ENCODE measurements at places on chromosomes 1 and 21. TPM values are rescaled to one million over a fixed set of nuclear protein-coding genes. Genes with fewer than 3 reads are reported as not detected.
A peak's percentile ranks its signal among the peaks of the same experiment; 100 is the strongest.

BSND gene
- not detected for total RNA-seq

GRCh38 chr1:207070811-207071210 lies 17.7 kb downstream of the PFKFB2 start:
- H3K27ac ChIP-seq, result no peak overlapping the region
- no peaks in the 10 kb centered on the region for H3K27me3 ChIP-seq
- no peaks in the 10 kb centered on the region for H3K4me1 ChIP-seq
- no peak for DNase-seq

DNA sequence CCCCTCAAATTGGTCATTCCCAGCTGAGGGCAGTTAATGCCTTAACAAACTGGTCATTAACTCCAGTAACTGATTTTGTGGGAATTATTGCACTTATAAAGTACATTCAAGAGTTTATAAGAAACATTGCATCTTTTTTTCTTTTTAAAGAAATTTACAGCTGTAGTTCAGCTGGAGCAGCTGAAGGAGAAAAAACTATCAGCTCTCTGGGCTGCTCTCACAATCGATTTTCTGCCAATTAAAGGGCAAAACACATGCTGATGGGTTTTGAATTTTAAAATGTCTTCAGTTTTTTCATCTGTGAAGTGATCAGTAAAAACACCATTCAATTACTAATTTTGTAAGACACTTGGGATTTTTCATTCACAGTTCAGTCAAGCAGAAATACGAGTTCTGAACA lies 74.7 kb downstream of the KIFAP3 start:
- no peaks in the 10 kb centered on the region for H3K27me3 ChIP-seq
- DNase-seq, result no peak
- H3K27ac ChIP-seq, result no peak overlapping the region
- H3K36me3 ChIP-seq, result no peaks in the 10 kb centered on the region
- H3K4me3 ChIP-seq, result no peak overlapping the region
- H3K4me1 ChIP-seq, result no peaks in the 10 kb centered on the region

HSD3B1 gene
- not detected for total RNA-seq

DNA sequence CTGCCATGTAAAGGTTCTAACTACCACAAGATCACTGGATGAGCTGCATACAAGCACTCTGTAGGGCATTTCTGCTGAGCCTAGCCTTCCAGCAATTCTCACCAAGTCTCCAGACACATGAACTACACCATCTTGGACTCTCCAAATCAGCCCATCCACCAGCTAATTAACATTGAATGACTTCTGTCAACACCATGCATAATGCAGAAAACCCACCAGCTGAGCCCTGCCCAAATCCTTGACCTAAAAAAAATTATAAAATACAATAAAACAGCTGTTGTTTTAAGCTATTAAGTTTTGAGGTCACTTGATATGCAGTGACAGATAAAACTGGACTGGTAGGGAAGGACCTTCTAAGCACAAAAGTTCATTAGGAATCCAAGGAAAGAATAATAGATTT lies 44.3 kb upstream of the ATP1B1 start:
- H3K4me3 ChIP-seq, result no peak overlapping the region
- no peaks in the 10 kb centered on the region for H3K36me3 ChIP-seq
- no peaks in the 10 kb centered on the region for H3K4me1 ChIP-seq

- no peak overlapping the region for H3K4me3 ChIP-seq
- H3K27me3 ChIP-seq, result no peaks in the 10 kb centered on the region
- no peaks in the 10 kb centered on the region for H3K36me3 ChIP-seq
Observed at GRCh38 chr1:4963251-4963650, 308.8 kb downstream of the AJAP1 start.

ERVH48-1 gene
- total RNA-seq, result not detected

- H3K4me1 ChIP-seq, result no peaks in the 10 kb centered on the region
- no peak overlapping the region for H3K4me3 ChIP-seq
- H3K27ac ChIP-seq, result no peak overlapping the region
- H3K27me3 ChIP-seq, result no peaks in the 10 kb centered on the region
Observed at GRCh38 chr1:74334147-74334546, 99.0 kb downstream of the TNNI3K start.

DNA sequence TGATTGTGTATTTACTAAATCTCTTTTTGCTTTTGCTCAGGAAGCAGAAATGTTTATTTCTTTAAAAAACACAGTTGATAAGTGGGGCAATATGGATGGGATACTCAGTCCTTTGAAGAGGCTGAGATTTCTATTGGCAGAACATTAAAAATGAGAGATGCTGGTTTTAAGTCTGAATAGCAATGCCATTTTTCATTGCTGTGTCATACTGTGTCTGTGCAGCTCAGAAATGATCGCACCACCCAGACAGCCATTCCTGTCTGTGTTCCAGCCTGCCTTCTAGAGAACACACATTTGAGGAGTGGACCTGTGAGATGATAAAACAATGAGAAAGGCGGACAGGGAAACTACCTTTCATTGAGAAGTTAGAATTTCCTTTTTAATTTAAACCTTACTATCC lies 231.2 kb upstream of the USP24 start:
- H3K36me3 ChIP-seq, result no peaks in the 10 kb centered on the region
- no peak overlapping the region for H3K4me3 ChIP-seq
- H3K4me1 ChIP-seq, result peaks cover 40% of the 10 kb centered on the region
- DNase-seq, result peak; percentile 36
- no peak overlapping the region for H3K27ac ChIP-seq
- no peaks in the 10 kb centered on the region for H3K27me3 ChIP-seq

GRCh38 chr1:28494737-28495136 lies 11.1 kb upstream of the RCC1 start:
- H3K27ac ChIP-seq, result no peak overlapping the region
- DNase-seq, result no peak
- H3K36me3 ChIP-seq, result peaks cover 60% of the 10 kb centered on the region
- no peak overlapping the region for H3K4me3 ChIP-seq
- H3K27me3 ChIP-seq, result no peaks in the 10 kb centered on the region

S100A9 gene
- not detected for total RNA-seq

KCNJ10 gene
- total RNA-seq, result not detected

DNA sequence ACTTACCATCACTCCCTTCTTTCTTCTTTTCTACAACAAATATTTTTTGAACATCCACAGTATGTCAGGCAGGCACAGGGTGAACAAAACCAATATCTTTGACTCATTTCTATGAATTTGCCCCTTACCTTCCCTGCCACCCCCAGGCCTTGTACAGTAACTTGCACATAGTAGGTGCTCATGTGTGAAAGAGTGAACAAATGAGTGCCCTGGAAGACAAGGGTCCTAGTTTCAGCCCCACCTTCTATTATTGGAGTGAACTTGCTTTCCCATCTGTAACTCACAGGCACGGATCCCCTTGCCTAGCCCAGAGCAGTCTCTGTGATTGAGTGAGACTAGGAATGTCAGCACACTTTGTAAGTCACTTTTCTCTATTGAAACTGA lies 12.8 kb downstream of the ZDHHC18 start:
- no peaks in the 10 kb centered on the region for H3K4me1 ChIP-seq
- H3K4me3 ChIP-seq, result no peak overlapping the region
- peaks cover 43% of the 10 kb centered on the region for H3K36me3 ChIP-seq
- H3K27ac ChIP-seq, result no peak overlapping the region
- no peak for DNase-seq

DNA sequence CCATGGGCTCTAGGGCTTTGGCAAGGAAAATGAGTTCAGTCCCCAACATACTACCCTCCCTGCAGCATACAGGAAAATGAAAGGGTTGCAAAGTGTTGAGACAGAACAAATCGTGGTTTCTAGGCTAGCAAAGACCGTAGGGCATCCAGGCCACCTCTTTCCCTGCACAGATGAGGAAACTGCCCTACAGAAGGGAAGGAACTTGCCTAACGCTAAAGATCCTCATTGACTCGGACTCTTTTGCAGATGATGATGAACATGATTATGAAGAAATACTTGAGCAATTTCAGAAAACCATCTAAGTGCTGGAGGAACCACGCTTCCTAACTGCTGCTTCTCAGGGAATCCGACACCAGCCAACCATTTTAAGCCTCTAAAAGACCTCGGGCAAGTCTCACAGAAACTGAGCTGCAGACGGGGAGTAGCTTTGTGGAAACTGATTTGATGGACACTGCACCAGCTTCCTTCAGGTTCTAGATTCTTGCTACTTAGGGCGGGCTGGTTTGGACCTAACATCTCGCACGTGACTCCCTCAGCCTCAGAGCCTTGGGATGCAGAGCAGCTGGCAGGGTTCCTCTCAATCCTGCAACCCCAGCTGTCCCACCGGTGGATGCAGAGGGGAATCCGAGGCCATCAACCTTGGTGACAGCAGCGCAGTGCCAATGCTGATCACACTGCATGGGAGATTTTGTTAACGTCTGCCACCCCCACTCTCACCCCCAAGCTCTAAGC lies 13.4 kb downstream of the THEMIS2 start:
- no peak overlapping the region for H3K4me3 ChIP-seq
- no peaks in the 10 kb centered on the region for H3K27me3 ChIP-seq

SHE gene
- not detected for total RNA-seq

DNA sequence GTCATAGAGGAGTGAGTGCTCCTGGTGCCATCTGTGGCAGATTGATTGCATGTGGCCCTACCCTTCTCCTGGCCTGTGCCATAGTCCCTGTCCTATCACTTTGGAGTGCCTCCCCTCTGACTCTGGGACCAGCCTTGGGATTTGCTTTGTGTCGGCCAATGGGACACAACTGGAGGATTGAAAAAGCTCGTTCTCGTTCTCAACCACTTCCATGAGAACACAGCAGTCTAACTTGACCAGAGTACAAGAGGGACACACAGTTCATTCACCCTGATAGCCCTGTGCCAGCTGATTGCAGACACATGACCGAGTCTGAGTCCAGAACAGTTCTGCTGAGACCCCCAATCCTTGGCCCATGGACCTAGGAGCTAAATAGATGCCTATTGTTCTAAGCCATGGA lies 47.8 kb downstream of the C1orf198 start:
- peaks cover 12% of the 10 kb centered on the region for H3K4me1 ChIP-seq
- H3K36me3 ChIP-seq, result no peaks in the 10 kb centered on the region
- no peak overlapping the region for H3K4me3 ChIP-seq
- no peak for DNase-seq
- H3K27ac ChIP-seq, result no peak overlapping the region

GUCA2A gene
- total RNA-seq, result not detected

- H3K36me3 ChIP-seq, result peaks cover 8% of the 10 kb centered on the region
- no peak overlapping the region for H3K4me3 ChIP-seq
- H3K4me1 ChIP-seq, result peaks cover 3% of the 10 kb centered on the region
- H3K27ac ChIP-seq, result no peak overlapping the region
- no peak for DNase-seq
- no peaks in the 10 kb centered on the region for H3K27me3 ChIP-seq
Observed at GRCh38 chr1:218444588-218444987, 99.5 kb downstream of the TGFB2 start.

DNA sequence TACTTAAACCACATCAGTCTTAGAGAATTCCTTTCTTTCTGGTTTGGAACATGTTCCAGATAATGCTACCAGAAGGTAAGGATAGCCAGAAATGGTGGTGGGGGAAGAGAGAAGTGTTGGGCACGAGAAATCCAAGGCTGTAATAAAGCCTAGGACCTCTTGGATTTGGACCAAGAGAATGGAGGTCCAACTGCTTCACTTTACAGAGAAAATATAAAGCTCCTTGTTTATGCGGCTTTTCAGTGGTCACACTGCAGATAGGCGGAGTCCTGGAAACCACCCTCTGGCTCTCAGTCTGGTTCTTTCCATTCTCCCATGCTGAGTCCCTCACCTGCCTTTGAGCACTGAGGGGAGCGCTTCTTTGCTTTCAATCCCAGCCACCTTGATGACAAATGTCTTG lies 87.8 kb downstream of the ADCY10 start:
- no peak overlapping the region for H3K27ac ChIP-seq
- H3K4me3 ChIP-seq, result no peak overlapping the region
- peaks cover 17% of the 10 kb centered on the region for H3K4me1 ChIP-seq
- no peak for DNase-seq
- H3K36me3 ChIP-seq, result no peaks in the 10 kb centered on the region

GRCh38 chr1:147545133-147545532 lies 3.8 kb downstream of the BCL9 start:
- H3K4me3 ChIP-seq, result no peak overlapping the region
- H3K4me1 ChIP-seq, result peaks cover 29% of the 10 kb centered on the region
- H3K27me3 ChIP-seq, result 0 out of 2 replicates have a peak, but pooled peaks cover 4% of the 10 kb centered on the region
- no peak overlapping the region for H3K27ac ChIP-seq
- DNase-seq, result no peak

DNA sequence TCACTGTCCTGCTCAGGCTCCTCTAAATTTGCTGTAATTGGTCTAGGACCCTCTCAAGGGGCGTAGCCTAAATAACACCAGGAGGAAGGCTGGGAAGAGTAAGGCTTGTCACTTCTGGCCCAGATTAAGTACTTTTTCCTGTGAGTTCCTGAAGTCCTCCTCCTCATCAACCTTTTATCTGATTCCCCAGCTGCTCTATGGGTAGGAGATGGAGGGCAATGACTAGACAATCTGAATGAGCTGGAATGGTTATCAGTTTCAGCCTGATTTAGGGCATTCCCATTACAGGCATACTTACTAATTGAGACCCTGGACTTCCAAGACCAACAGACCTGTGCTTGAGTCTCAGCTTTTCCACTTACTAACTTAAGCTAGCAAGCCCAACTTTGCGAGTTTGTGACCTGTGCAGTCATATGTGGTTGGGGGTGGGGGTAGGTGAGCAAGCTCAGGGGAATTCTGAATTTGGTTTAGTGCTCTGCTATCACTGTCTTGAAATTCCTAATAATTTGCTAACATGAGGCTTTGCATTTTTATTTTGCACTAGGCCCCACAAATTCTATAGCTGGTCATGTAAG lies 18.0 kb upstream of the FGGY start:
- DNase-seq, result no peak
- H3K36me3 ChIP-seq, result no peaks in the 10 kb centered on the region
- H3K4me1 ChIP-seq, result no peaks in the 10 kb centered on the region
- H3K27me3 ChIP-seq, result no peaks in the 10 kb centered on the region
- no peak overlapping the region for H3K27ac ChIP-seq
- H3K4me3 ChIP-seq, result no peak overlapping the region

DNA sequence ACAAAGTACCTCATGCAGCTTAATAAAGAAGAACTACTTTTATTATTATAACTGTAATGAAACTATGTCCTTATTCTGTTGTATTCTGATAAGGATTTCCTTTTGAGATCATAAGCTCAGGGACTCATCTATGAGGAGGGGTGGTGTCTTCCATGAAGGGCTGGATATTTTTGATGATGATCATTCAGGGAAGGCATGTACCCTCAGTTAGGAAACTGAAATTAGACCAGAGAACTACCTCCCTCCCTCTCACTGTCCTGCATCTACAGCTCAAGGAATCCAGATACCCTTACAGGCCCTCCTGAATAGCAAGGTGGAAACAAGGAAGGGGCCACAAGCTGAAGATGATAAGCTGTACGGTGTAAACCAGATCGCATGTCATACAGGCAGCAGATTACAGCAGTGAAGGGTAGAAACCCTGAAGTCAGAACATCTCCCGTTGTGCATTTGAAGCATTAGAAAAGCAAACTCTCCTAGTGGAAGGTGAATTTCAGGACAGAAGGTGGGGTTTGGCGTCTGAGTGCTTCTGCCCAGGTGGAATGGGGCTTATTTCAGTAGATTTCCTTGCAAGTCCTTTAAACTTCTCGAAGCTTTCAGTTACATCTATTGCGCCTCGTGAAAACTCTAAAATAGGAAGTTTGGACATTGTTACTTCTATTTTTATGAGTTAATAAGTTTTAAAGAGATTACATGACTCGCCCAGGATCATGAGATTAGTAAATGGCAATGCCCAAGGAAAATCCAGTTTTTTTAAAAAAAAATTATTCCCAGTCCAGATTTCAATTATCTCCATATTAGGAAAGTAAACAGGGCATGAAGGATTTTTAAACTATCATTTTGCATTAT lies 101.1 kb upstream of the HNRNPU start:
- peaks cover 49% of the 10 kb centered on the region for H3K4me1 ChIP-seq
- no peak overlapping the region for H3K4me3 ChIP-seq
- DNase-seq, result no peak
- no peaks in the 10 kb centered on the region for H3K27me3 ChIP-seq

PCAT6 gene
- not detected for total RNA-seq

HSPA6 gene
- total RNA-seq, result 0.18 TPM
